ENCODE measurements at places on chromosomes 12 and 14.

GRCh38 chr14:44279357-44279756 lies 227.7 kb downstream of the FSCB start:
- no peak for DNase-seq

- no peak for DNase-seq
Observed at GRCh38 chr12:117033382-117034221, 65.6 kb downstream of the TESC start.

DNA sequence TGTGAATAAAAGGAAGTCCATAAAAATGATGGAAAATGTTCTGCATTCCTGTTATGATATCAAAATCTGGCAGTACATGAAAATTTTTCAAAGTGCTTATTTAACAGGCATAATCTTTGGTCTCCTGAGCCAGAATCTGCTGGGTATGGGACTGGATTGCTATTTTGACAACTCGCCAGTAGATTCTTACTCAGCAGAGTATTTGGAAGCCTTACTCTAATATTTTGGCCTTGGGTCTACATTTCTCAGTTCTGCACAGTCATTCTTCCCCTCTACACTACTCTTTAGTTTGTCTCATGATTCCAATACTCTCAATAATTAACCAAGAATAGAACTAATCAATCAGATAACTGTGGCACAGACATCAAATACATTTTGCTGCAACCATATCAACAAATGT lies 1.1 kb upstream of the SLCO1B1 start:
- DNase-seq: no peak

GRCh38 chr14:68377459-68377858 lies 415.4 kb downstream of the ZFP36L1 start:
- DNase-seq: no peak

DNA sequence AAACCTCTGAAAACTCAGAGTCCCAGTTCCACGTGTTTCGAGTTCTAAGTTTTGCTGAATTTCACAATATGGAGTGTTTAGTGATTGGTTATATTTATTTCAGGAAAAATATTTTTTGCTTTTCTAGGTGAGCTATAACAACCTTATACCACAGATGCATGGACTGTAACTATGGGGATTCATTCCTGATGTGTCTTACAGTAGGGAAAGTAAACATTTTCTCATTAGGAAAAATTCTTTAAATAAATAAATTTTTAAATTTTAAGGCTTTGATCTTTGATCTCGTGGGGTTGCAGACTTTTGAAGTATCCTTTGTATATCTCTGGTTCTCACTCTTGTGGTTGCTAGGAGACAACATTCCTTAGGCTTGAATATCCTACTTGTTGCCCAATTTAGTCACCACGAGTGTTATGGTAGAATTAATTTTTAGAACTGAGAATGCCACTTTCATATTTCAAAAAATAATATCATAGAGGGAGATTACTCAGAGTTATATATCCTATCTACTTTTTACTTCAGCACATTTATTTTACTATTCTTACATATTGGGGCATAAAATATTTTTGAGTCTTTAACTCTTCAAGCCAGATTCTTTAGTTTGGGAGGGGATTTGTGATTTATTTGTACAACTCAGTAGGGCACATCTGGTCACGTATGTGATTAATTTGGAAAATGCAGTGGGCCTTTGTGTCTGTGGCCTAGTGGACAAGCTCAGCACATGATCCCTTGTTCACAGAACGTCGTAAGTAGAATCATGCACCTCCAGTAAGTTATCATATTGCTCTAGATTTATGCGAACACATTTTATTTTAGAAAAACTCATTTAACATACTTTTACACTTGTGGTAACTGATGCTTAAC lies 224.0 kb downstream of the TTC6 start:
- DNase-seq: no peak

DNA sequence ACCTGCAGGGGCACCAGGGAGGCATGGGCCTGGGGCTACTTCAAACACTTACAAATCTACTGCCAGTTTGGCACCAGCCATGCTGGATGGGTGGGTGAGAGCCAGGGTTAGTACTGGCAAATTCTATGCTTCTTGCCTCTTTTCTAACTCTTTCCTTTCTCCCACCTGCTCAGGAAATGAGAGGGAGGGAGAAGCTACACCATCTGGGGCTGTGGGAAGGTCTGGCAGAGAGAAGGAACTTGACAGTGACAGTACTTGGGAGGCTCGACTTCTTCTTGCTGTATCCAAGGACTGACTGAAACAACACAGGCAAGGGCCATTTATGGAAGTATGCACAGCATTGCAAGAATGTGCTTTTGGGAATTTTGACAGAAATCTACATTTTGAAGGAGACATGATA lies 149.6 kb upstream of the DYRK2 start:
- DNase-seq: no peak

DNA sequence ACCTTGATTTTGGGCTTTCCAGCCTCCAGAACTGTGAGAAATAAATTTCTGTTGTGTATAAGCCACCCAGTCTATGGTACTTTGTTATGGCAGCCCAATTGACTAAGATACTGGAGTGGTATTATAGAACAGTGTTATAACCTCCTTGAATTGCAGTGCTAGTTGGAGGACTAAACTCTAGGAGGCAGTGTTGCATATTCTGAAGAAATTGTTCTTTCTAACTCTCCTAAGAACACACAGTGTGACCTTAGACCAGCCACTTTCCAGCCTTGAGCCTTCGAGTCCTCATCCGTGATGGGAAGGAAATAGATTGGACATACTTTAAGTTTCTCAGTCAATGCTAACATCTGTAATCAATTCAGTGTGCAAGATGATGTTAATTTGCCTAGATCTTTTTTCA lies 22.4 kb upstream of the LRRC10 start:
- no peak for DNase-seq

- DNase-seq: no peak
Observed at GRCh38 chr12:54184024-54184805, 4.6 kb downstream of the SMUG1 start.

GRCh38 chr14:93019970-93020369 lies 95.8 kb downstream of the ITPK1 start:
- DNase-seq: no peak

DNA sequence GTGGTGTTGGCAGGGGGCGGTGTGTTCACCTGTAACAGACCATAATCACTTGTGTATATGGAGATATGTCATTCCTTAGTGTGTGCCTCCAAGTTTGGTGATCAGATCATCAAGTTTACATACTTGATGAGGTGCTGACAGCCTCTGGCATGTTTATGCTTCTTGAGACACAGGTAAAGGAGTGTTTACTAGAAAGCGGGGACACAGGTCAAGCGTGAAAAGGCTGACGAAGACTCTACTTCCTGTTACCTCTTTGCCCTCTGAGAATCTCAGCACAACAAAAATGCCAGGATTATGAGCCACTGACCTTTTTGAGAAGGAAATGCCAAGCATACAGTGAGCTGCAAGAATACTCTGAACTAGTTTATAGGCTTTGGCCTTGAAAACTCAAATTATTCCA lies 29.6 kb downstream of the PRDM4 start:
- DNase-seq: no peak

DNA sequence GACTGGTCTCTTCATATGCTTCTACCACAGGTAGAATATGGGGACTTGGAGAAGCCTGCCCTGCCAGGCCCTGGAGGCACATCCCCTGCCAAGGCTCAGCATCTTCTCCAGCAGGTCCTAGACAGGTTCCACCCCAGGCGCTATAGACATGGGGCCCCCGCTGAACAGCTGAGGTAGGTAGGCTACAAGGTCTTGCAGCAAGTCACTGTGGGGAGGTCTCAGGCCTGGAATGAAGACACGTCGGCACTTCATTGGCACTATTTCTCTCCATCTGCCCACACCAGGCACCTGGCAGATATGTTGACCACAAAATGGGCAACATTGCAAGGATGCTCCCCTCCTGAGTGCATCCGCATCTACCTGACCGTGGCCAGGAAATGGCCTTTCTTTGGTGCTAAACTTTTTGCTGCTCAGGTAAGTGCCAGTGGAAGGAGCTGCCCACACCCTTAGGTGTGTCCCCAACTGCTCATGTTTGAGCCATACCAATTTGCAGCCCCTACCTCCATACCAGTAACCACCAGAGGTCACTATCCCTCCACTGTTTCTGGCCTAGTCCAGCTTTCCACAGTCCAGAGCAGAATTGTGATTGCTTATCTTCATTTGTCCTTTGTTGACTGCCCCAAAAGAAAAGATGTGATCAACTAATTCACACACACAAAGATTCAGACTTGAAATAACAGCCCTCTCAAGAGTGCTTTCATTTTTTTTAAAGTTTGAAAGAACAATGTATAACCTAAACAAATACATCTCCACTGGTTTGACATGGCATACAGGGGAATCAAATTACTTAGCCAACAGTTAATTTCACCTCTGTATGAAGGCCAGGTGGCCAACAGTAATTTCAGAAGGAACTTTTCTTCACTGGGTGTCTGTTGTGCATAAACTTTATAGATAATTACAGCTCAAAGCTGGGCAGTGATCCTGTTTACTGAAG lies 16.1 kb downstream of the PIGH start:
- peak; percentile 8 for DNase-seq

- DNase-seq: no peak
Observed at GRCh38 chr14:80426683-80427082, 215.4 kb upstream of the DIO2 start.

GRCh38 chr12:915090-915489 lies 34.4 kb downstream of the RAD52 start:
- no peak for DNase-seq

DNA sequence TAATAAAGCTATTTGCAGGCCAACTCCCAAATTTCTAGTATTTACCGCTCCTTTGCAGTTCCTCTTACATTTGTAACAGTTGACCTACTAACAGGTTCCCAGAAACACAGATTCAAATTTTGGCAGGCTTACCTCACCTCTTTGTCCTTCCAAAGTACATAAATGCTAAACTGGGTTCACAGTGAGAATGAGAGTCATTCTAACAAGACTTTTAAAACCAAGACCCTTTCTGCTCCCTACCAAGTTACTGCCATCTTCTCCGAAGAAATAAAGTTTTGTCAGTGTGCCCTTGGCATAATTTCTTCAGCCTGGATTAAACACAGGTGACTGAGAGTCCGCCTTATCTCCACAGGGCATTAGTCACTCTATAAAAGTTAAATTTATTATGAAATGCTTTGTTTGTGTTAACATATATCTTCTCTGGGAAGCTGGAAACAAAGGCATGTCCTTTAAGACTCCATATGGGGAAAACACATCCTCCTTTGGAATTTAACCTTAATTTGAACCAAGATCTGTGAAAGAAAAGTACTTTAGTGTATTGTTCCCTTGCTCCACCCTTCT lies 28.2 kb downstream of the FOXA1 start:
- DNase-seq: no peak

DNA sequence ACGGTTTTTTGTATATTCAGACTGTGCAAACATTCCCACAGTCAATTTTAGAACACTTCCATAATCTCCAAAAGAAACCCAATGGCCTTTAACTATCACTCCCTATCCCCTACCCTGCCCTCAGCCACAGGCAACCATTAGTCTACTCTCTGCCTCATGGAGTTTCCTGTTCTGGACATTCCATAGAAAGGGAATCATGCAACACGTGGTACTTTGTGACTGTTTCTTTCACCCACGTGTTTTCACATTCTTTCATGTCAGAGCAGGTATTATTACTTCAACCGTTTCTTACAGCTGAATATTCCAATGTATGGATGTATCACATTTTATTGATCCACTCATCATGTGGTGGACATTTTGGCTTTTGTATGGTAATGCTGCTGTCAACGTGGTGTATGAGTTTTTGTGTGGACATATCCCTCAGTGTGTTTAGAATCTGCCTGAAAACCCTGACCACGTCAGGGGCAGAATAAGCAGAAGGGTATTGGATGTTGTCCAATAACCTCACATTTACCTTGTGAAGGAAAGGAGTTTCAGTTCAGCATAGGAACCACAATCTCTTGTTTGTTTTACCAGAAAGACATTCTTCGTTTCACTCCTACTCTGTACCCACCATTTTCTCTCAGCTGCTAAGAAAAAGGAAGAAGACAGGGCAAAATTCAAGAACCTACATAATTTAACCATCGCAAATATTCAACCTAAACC lies 107.5 kb upstream of the DYRK2 start:
- DNase-seq: no peak

GRCh38 chr12:9856151-9856550 lies 13.0 kb downstream of the CLEC2B start:
- DNase-seq: no peak

- DNase-seq: no peak
Observed at GRCh38 chr12:47343684-47344567, 264.2 kb upstream of the AMIGO2 start.

DNA sequence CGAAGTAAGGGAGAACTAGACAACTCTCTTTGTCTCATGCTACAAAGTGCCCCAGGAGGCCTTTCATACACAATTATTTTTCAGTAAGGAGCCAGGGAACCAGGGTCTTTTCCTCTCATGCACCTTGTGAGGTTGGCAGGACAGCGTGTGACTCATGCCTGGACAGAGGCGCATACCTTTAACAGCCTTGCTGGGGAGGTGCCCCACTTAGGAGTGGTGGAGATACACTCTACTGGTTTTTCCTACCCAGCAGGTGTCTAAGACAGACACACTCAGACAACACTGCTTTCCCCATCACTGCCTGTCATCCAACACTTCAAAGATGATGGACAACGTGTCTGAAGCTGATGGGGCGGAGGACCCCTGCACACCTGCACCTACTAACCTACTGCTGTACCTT lies 49.1 kb downstream of the B4GALNT3 start:
- DNase-seq: no peak

- DNase-seq: no peak
Observed at GRCh38 chr12:45833401-45833800, 103.9 kb downstream of the ARID2 start.

DNA sequence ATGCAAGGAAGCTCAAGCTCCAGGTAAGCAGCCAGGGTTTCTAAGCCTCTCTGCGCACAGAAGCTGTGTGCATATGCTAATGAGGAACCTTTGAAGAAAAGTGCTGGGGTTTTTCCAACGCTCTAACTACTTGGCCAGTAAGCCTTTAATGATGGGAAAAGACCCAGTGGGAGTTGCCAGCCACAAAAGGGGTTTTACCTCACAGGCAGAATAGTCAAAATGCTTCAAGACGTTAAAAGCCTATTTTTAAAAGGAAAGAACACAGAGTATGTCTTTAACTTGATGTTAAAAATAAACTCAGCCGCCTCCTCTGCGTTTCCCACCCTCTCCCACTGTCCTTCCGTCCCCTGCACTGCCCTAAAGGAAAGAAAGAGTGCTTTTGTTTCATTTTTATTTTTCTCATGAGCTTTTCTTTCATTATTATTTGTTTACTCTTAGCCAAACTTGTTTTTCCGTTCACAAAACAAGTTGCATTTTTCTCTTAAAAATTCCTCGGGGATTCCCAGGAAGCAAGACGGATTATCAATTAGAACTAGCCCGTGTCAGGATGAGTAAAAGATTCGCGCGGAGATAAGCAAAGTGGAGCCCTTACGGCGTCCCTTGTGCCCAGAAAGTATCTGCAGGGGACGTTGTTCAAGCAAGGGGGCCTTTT lies 209.8 kb upstream of the NUDT4 start:
- DNase-seq: no peak

- DNase-seq: no peak
Observed at GRCh38 chr12:11710431-11710830, 61.0 kb downstream of the ETV6 start.
